Kidney epithelial cell (primary cell): ENCODE measurements at places on chromosomes 7 and 10.

DNA sequence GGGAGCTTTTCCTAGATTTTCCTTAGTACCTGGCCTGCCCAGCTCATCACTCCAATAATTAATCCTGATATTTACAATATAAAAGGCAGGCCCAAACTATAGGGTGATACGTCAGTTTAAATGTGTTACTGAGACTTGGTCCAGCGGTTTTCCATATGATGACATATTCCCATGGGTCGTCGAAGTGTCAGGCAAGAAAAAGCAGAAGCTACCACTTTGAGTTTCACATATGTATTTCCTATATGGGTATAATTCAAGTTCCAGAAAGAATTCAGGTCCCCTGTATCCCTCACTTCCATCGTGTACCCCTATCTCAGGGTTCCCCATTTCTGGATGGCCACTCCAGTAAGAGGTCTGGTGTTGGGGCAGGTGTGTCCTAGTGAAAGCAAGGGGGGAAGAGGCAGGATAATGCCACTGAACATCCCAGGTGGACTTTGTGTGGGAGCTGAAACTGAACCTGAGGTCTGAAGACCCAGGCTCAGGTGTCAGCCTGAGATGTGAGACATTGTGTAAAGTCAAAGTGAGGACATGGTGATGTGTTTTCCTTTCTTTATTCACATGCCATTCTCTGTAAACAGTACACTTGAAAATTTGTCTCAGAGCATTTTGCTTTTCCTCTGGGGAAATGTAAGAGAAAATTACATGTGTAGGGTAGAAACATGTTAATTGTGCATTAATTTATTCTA is 167.8 kb downstream of the PLXDC2 start:
- no peak for DNase-seq

DNA sequence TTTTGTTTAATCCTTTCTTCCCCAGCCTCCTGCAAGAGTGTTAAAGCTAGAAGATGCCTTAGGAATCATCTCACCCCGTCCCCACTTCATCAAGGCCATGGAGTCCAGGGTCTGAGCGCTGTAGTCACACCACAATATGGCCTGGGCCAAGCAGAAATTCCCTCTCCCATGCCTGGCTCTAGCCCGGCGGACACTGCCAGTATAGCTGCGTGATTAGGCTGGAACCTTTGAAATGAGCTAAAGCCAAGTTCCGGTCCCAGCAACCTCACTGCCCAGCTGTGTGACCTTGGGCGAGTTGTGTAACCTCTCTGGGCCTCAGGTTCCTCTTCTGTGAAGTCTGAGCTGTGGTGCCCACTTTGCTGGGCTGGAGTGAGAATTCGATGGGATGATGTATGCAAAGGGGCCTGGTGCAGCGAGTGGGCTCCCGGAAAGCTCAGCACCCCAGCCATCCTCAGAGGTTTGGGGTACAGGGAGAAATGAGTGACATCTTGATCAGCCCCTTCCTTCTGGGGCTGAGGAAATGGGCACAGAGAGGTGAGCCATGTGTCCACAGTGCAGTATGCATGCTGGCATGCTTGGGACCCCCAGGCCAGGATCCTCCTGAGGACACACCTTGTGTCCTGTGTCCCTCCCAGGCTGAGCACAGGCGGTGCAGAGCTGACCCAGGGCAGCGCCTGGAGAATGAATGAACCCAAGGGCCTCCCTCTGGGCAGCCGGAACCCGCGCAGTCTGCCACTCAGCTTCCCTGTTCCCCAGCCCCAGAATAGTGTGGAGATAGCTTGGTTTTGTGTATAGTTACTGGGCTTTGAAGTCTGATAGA is 118.6 kb downstream of the ZMIZ1 start:
- no peak for DNase-seq

DNA sequence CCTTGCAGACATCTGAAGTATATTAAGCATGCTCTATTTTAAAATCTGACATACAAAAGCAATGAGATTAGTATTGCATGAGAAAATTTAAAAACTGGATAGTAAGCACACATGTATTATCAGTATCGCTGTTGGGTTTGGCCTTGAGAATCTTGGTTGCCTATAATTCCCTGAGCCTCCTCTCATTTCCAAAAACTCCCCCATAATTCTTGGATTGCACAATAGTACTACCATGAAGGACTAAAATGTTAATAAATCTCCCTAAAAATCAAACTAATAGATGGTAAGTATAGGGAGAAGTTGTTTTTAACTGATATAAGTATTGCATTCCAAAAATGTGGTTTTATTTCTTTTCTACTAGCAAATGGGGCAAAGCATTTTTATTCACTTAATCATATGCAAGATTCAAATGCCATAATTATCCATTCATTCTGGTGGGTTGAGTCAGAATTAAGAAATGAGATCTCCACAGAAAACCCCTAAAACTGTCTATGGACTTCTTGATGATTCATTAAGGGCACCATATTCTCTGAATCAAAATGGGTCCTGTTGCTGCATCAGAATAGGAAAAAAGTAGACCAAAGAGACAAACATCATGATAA is 10.3 kb upstream of the VIM start:
- DNase-seq: no peak

- no peak for DNase-seq
Measured at GRCh38 chr7:112005205-112005775, 200.9 kb downstream of the DOCK4 start.

DNA sequence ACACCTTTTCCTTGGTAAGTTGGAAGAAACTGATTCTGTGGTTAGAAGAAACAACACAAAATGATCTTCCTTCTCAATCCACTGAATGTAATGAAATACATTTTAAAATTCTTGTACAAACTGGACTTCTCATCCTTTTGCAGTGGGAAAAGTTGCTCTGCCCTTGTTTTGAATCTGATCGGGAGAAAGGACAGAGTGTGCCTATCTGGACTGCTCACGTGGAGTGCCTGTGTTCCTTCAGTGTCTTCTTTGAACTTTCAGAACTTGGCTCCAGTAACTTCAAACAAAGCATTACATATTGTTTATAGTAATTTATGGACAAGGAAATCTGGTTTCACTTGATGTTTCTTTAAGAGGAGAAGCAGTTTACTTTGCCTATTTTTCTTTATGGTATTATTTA is 17.1 kb downstream of the SLC26A3 start:
- no peak for DNase-seq

DNA sequence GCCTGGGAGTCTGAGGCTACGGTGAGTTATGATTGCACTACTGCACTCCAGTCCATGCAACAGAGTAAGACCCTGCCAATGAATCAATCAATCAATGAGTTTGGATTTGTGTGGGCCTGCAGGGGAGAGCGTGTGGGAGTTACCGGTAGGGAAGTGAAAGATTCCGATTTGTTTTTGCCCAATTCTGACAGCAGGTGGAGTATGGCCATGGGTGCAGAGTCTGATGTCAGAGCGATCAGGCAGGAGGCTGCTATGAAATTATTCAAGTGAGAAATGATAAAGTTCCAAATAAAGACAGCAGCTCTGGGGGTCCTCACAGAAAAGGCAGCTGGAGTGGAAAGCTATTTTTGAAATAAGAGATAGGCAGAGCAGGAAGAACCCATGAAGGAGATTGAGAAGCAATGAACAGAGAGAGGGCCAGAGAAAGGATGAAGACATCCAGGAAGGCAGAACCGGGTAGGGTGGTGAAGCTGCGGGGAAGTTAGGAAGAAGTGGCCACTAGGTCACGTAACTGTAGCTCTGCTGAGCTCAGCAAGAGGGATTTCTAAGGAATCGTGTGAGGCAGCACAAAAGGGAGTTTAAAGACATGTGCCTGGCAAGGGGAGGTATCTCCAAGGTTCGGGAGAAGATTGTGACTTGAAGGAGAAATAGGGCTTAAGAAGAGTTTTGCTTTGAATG is 93.7 kb upstream of the NMT2 start:
- DNase-seq: no peak

DNA sequence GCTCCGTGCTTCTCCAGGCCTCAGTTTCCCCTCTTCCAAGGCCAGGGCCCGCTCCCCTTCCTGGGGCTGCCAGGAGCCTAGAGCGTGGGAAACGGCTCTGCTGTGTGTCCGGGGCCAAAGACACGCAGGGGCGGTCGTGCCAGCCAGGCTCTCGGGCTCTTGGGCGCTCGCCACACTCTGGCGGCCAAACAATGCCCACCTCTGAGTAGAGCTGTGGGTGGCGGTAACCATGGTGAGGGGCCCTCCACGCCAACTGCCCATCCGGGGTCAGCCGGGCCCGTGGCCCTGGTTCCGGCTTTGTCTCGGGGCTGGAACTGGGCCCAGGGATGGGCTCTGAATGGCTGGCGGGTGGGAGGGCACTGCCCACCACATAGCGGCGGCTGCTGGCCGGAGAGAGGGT is 16.0 kb downstream of the GRIFIN start:
- DNase-seq: no peak

GRCh38 chr10:58570307-58570723 is 57.6 kb downstream of the BICC1 start:
- no peak for DNase-seq

- DNase-seq: no peak
Measured at GRCh38 chr10:52383088-52383487, 69.0 kb downstream of the DKK1 start.

DNA sequence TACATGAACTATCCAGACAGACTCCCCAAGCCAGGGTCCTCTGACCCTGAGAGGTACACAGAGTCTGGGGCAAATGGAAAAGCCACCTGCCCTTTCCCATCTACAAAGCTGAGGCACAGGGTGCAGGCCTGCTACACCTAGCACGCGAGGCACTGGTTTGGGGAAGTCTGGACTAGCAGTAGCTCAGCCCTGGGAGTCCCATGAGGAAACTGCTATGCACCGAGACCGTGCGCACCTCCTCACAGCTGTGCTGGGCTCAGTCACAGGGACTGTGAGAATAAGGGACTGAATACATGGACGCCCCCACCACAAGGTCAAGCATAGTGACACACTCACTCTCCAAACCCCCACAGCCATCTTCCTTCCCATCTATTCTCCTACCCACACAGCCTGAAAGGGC is 8.2 kb downstream of the MAT1A start:
- no peak for DNase-seq

DNA sequence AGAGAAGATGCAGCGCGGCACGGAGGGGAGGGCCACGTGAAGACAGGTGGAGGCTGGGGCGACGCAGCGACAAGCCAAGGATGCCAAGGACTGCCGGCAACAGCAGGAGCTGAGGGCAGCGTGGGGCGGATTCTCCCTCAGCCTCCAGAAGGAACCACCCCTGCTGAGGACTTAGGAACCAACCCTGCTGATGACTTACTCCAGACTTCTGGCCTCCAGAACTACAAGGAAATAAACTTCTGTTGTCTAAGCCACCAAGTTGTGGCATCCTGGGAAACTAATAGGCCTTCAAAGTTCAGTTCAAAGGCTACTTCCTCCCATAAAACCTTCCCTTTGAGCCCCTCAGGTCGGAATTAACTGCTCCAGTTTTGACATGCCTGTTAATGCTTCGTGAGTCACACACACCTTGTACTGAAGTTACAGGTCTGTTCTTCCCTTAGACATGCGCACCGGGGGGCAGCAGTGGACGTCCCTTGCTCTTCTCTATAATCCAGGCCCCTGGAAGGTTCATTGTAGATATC is 88.4 kb upstream of the RHEB start:
- no peak for DNase-seq

GRCh38 chr7:1666317-1666822 is 3.7 kb upstream of the ELFN1 start:
- DNase-seq: no peak

DNA sequence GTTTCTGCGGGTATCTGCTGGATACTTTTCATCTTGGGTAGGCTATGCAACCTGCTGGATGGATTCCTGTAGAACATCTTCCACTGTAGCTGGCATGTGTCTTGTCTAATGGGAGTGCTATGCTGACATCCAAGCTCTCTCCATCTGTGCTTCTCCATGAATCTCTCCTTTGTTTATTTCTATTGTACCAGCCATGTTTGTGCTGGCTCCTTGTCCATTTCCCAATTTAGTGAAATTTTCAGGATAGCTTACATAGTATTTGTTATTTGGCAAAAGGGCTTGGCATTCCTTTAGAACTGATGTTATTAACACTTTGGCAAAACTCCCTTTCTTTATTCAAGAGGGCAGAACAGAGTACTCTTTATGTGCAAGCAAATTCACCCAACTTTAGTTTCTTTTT is 198.0 kb downstream of the CSTF2T start:
- no peak for DNase-seq

- no peak for DNase-seq
Measured at GRCh38 chr10:86956195-86956847, 1.1 kb downstream of the MMRN2 start.

DNA sequence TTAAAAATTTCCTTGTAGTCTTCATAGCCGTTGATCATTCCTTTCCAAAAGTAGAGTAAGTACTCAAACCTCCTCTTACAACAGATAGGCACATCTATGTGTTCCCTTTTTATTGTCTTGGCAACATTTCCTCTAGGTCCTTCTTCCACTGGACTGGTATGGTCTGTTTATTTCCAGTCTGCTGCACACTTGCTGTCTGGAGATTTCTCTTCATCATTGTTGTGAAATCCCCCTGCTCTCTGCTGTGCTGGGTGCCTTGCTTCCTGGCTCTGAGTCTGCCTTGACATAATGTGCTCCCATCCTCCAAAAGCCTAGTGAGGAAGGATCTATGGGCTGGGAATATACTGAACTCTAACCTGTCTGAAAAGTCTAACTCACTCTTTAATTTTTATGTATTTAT is 545.3 kb upstream of the VSTM2A start:
- no peak for DNase-seq

DNA sequence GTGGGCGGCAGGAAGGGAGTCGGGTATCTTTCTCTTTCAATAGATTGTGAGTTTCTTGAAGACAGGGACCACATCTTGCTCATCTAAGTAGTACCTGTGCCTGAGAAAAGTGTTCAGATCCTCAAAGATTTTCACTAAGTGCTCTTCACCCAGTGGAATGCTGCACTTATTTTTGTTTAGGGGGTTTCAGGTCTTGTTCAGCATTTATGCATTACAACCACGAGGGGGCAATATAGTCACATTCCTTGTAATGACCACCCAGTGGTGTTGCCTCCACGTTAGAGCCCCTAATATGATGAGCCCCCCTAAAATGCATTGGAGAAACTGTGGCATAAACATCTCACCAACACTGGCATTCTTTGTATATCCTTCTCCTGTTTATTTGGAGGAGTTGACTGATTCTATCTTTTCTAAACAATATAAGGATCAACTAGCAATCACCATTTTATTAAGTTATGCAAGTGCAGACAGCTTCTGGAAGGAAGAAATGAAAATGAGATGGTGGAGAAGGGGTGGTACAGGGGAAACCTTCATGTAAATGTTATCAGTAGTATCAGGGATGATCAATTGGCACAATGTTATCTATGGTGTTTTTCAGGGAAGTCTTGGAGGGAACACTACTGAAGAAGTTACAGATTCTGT is 3.1 kb upstream of the PAPSS2 start:
- no peak for DNase-seq

- no peak for DNase-seq
Measured at GRCh38 chr10:12214763-12215218, 18.8 kb downstream of the CDC123 start.

DNA sequence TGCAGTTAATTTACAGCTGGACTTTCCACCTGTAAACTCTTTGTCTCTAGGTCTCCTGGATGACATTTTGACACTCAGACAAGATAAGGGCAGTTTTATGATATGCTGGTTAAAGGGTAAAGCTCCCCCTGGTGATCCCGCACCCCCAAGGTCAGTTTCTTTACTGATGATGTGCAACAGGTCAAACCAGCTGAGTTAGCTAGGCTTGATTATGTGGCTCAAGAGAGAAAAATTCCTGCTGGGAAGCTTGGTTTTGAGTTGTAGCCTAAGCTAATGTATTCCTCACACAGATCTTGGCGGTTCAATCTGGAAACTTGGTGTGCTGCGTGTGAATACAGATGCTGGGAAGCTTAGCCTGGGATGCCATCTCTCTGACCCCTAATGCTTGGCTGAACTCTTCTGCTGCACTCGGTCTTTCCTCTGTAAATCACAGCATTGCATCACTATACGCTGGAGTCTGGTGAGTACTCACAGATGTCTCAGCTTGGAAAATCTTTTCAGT is 11.4 kb upstream of the AKR1D1 start:
- peak; percentile 18 for DNase-seq
